ENCODE measurements at places on chromosomes 3 and 15. TPM values are rescaled to one million over a fixed set of nuclear protein-coding genes. Genes with fewer than 3 reads are reported as not detected.
A peak's percentile ranks its signal among the peaks of the same experiment; 100 is the strongest.

- no peak overlapping the region for H3K4me3 ChIP-seq
- H3K27ac ChIP-seq: no peak overlapping the region
- H3K27me3 ChIP-seq: no peaks in the 10 kb centered on the region
- no peak for DNase-seq
- H3K4me1 ChIP-seq: no peaks in the 10 kb centered on the region
- no peaks in the 10 kb centered on the region for H3K36me3 ChIP-seq
Measured at GRCh38 chr3:88141458-88142083, 8.2 kb upstream of the C3orf38 start.

GRCh38 chr3:111926266-111926676, 52.6 kb upstream of the ABHD10 start:
- H3K36me3 ChIP-seq: no peaks in the 10 kb centered on the region
- DNase-seq: no peak
- H3K27me3 ChIP-seq: no peaks in the 10 kb centered on the region
- no peaks in the 10 kb centered on the region for H3K4me1 ChIP-seq

DNA sequence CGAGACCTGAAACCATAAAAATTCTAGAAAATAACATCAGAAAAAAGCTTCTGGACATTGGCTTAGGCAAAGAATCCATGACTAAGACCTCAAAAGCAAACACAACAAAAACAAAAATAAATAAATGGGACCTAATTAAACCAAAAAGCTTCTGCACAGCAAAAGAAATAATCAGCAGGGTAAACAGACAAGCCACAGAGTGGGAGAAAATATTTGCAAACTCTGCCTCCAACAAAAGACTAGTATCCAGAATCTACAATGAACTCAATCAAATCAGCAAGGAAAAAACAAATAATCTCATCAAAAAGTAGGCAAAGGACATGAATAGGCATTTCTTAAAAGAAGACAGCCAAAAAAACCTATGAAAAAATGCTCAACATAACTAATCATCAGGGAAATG, 59.6 kb downstream of the DNAH12 start:
- no peaks in the 10 kb centered on the region for H3K27me3 ChIP-seq
- H3K4me1 ChIP-seq: no peaks in the 10 kb centered on the region
- no peak for DNase-seq
- no peaks in the 10 kb centered on the region for H3K36me3 ChIP-seq
- no peak overlapping the region for H3K27ac ChIP-seq

GRCh38 chr15:63073497-63074172, 31.1 kb downstream of the TPM1 start:
- peak overlapping the region; percentile 65 for H3K27ac ChIP-seq
- no peaks in the 10 kb centered on the region for H3K27me3 ChIP-seq
- H3K4me3 ChIP-seq: no peak overlapping the region
- no peaks in the 10 kb centered on the region for H3K4me1 ChIP-seq

GRCh38 chr15:36814708-36815107, 235.3 kb downstream of the CDIN1 start:
- DNase-seq: no peak
- no peak overlapping the region for H3K4me3 ChIP-seq
- no peaks in the 10 kb centered on the region for H3K4me1 ChIP-seq
- H3K27me3 ChIP-seq: no peaks in the 10 kb centered on the region
- H3K27ac ChIP-seq: no peak overlapping the region
- no peaks in the 10 kb centered on the region for H3K36me3 ChIP-seq

DNA sequence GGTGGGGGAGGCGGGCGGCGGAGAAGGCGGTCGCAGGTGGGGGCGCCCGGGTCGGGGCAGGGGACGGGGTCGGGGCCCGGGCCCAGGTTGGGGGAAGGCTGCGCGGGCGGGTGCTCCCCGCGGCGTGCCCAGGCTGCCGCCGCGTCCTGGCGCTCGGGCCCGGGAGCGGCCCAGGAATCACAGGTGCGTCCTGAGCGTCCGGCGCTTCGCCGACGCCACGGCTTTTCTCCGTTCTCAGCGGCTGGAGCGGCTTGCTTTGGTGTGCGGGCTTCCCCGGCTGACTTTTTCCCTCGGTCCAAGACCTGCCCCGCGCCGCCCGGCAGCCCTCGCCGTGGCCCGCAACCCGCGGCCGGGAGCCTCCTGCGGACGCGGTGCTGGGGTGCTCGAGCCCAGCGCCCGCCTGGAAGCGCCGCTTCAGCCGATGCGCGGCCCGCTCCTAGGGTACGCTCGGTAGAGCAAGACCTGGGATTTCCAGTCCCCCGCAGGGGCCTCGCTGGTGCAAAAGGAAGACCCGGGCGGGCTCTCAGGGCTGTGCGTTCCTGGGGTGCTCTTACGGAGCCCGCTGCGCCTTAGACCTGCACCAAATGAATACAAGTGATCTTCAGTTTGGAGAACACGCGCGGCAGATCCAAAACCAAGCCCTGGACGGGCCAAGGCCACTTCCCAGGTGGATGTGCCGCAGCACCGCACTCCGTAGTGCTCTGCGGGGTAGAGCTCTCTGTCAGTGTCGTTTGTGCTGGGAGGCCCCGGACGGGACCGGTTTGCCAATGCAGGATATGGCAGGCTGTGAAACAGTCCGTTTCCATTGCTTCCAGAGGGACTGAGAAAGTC, 639 bp downstream of the NIPA1 start:
- no peak for DNase-seq
- H3K27ac ChIP-seq: peak overlapping the region; percentile 77
- H3K4me1 ChIP-seq: no peaks in the 10 kb centered on the region
- H3K4me3 ChIP-seq: peak overlapping the region; percentile 54
- no peaks in the 10 kb centered on the region for H3K36me3 ChIP-seq

GRCh38 chr3:115102046-115102445, 45.0 kb downstream of the ZBTB20 start:
- no peak overlapping the region for H3K27ac ChIP-seq
- no peaks in the 10 kb centered on the region for H3K36me3 ChIP-seq
- no peaks in the 10 kb centered on the region for H3K27me3 ChIP-seq

DNA sequence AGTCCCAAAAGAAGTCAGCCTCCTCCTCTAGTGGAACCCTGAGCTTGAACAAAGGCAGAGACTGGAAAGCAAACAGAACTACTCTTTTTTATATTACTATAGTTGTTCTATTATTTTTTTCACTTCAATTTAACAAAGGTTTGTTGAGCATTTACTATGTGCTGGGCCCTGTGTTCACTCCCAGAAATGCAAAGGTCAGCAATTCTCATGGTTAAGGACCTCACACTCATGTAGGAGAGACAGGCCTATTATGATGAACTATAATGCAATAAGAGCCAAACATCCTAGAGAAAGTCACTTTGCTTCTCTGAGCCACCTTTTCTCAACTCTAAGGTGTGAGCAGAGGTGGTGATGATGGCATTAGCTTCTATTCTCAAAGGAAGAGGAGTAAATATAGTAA, 82.1 kb upstream of the ARHGEF3 start:
- H3K27me3 ChIP-seq: no peaks in the 10 kb centered on the region
- no peaks in the 10 kb centered on the region for H3K4me1 ChIP-seq
- no peak for DNase-seq
- H3K27ac ChIP-seq: no peak overlapping the region
- no peaks in the 10 kb centered on the region for H3K36me3 ChIP-seq
- H3K4me3 ChIP-seq: no peak overlapping the region

- no peaks in the 10 kb centered on the region for H3K4me1 ChIP-seq
- H3K4me3 ChIP-seq: no peak overlapping the region
- no peaks in the 10 kb centered on the region for H3K27me3 ChIP-seq
Measured at GRCh38 chr3:117926819-117927218, 1107.8 kb downstream of the IGSF11 start.

- DNase-seq: no peak
- H3K27me3 ChIP-seq: no peaks in the 10 kb centered on the region
- no peaks in the 10 kb centered on the region for H3K36me3 ChIP-seq
Measured at GRCh38 chr3:40397912-40398311, 10.9 kb downstream of the ENTPD3 start.

DNA sequence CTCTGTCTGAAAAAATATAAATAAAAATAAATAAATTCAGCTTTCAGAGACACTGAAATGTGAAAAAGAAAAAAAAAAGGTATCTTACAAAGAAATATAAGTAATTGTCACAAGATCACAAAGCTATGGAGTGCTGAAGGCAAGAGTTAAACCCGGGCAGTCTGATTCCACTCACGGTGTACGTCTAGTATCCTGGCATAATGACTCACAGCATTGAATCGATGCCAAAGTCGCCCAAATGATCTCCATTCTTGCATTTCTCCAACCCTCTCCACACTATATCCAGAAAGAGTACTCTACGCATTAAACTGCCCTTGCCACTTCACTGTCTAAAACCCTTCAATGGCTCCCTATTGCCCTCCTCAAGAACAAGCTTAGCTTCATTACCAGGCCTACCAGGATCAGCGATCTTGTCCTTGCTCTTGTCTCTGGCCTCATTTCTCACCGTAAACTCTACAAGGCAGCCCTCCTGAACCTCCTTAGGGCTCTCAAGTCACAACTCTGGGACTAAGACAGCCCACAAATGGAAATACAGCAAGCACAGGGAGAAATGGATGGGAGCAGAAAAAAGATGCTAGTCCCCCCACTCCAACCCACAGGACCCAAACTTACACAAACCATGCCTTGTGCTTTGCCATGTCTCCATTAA, 7.7 kb downstream of the SUCLG2 start:
- no peak for DNase-seq
- H3K27ac ChIP-seq: no peak overlapping the region

- H3K36me3 ChIP-seq: no peaks in the 10 kb centered on the region
- no peak overlapping the region for H3K4me3 ChIP-seq
- DNase-seq: no peak
Measured at GRCh38 chr15:80667936-80668335, 27.2 kb upstream of the ABHD17C start.

DNA sequence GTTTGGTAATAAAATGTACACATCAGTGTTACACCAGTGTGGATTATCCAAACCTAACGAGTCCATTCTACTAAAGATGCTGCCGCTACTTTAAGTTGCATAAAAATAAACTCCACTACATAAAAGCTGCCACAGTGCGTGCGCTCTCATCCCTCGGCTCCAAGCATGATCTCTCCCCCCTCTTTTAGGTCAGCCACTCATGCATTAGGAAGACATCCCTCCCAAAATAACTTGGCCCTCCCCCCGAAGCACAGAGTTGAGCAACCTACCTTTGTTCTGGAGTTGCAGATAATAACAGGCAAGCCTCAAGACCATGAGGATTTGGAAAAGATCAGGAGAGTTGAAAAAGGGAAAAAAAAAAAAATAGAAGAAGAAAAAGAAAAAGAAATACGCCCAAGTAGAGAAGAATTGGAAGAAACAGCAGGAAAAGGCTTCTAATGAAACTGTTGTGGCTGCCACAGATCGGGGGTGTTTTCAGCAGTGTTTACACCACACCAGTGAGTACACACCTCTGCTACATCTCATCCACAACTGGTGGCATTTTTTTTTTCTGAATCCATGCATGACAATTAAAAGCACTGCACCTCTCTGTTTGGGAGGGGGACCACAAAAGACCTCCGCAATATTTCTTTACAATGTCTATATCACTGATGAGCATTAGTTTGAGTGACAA, 339.2 kb downstream of the FOXP1 start:
- H3K4me3 ChIP-seq: no peak overlapping the region
- H3K4me1 ChIP-seq: no peaks in the 10 kb centered on the region
- no peaks in the 10 kb centered on the region for H3K27me3 ChIP-seq
- peak overlapping the region; percentile 69 for H3K27ac ChIP-seq
- no peaks in the 10 kb centered on the region for H3K36me3 ChIP-seq

GRCh38 chr15:31437686-31438085, 111.1 kb downstream of the KLF13 start:
- no peak overlapping the region for H3K27ac ChIP-seq
- no peaks in the 10 kb centered on the region for H3K4me1 ChIP-seq
- H3K36me3 ChIP-seq: no peaks in the 10 kb centered on the region
- no peaks in the 10 kb centered on the region for H3K27me3 ChIP-seq
- no peak for DNase-seq

- H3K27me3 ChIP-seq: no peaks in the 10 kb centered on the region
- no peak overlapping the region for H3K4me3 ChIP-seq
- no peaks in the 10 kb centered on the region for H3K36me3 ChIP-seq
- peak overlapping the region; percentile 2 for H3K27ac ChIP-seq
Measured at GRCh38 chr3:64748244-64748904, 60.6 kb upstream of the ADAMTS9 start.

DNA sequence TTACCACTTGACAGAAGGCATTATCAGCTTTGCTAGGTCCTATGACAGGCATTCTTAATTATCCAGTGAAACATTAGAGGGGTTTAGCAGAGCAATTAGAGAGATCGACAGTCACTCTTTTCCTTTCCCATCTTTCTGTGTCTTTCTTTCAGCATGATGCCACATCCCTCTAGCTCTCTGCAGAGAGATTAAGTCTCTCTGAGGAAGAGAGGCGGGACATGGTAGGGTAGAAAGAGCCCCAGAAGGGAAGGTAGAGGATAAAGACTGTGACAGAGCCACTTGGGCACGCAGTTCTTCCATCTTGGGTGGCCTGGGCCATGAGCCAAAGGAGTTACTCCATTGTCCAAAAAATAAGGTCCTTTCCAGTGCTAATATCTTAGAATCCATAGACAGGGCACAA, 55.8 kb downstream of the HHLA2 start:
- H3K27ac ChIP-seq: no peak overlapping the region
- no peaks in the 10 kb centered on the region for H3K27me3 ChIP-seq
- no peaks in the 10 kb centered on the region for H3K36me3 ChIP-seq
- H3K4me1 ChIP-seq: no peaks in the 10 kb centered on the region
- no peak for DNase-seq

GRCh38 chr3:159219231-159219630, 417.4 kb downstream of the MFSD1 start:
- H3K27ac ChIP-seq: no peak overlapping the region
- DNase-seq: no peak
- H3K27me3 ChIP-seq: no peaks in the 10 kb centered on the region
- no peak overlapping the region for H3K4me3 ChIP-seq
- H3K36me3 ChIP-seq: no peaks in the 10 kb centered on the region
- no peaks in the 10 kb centered on the region for H3K4me1 ChIP-seq

- H3K4me1 ChIP-seq: no peaks in the 10 kb centered on the region
- H3K27me3 ChIP-seq: no peaks in the 10 kb centered on the region
- no peak overlapping the region for H3K4me3 ChIP-seq
- DNase-seq: no peak
- H3K27ac ChIP-seq: no peak overlapping the region
- H3K36me3 ChIP-seq: no peaks in the 10 kb centered on the region
Measured at GRCh38 chr15:66138096-66138783, 115.3 kb downstream of the MEGF11 start.

DNA sequence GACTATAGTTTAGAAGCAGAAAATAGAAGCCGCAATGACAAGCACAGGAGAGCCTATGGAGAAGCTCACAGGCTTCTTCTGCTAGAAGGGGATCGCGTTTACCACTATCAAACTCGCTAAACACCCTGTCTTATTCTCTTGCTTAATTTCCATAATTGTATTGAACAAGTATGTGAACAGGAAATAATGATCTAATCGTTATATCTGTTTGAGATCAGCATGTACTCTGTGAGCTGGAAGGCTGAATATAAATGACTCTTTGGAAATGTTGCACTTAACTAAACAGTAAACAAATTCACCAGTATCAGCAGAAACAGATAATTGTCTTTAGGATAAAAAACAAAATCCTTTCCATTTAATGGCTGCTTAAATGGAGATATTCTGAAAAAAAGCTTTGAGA, 15.0 kb downstream of the NEK10 start:
- H3K4me1 ChIP-seq: no peaks in the 10 kb centered on the region
- no peaks in the 10 kb centered on the region for H3K36me3 ChIP-seq
- no peak for DNase-seq
- H3K4me3 ChIP-seq: no peak overlapping the region

- H3K36me3 ChIP-seq: no peaks in the 10 kb centered on the region
- peaks cover 4% of the 10 kb centered on the region for H3K4me1 ChIP-seq
- peak overlapping the region; percentile 96 for H3K27ac ChIP-seq
- H3K27me3 ChIP-seq: no peaks in the 10 kb centered on the region
Measured at GRCh38 chr3:124250053-124250452, 258.1 kb upstream of the ROPN1 start.

SENP7 gene
- 45.2 TPM for total RNA-seq

SEMA5B gene
- 0.29 TPM for total RNA-seq

CIDEC gene
- total RNA-seq: 1.1 TPM

SNRPA1 gene
- total RNA-seq: 56.4 TPM

TMC3 gene
- not detected for total RNA-seq

SH2D7 gene
- not detected for total RNA-seq

WNT5A gene
- total RNA-seq: 14.3 TPM

IGF2BP2 gene
- total RNA-seq: 65.6 TPM

A4GNT gene
- total RNA-seq: not detected

TUSC7 gene
- total RNA-seq: not detected

Data from uterus (tissue), 4 donors.